Cerebellum (tissue), 4 donors: ENCODE measurements at places on chromosomes 13 and 19. TPM values are rescaled to one million over a fixed set of nuclear protein-coding genes. Genes with fewer than 3 reads are reported as not detected.

GRCh38 chr13:46051968-46052318, 603 bp downstream of the ZC3H13 start:
- no peak for DNase-seq

DNA sequence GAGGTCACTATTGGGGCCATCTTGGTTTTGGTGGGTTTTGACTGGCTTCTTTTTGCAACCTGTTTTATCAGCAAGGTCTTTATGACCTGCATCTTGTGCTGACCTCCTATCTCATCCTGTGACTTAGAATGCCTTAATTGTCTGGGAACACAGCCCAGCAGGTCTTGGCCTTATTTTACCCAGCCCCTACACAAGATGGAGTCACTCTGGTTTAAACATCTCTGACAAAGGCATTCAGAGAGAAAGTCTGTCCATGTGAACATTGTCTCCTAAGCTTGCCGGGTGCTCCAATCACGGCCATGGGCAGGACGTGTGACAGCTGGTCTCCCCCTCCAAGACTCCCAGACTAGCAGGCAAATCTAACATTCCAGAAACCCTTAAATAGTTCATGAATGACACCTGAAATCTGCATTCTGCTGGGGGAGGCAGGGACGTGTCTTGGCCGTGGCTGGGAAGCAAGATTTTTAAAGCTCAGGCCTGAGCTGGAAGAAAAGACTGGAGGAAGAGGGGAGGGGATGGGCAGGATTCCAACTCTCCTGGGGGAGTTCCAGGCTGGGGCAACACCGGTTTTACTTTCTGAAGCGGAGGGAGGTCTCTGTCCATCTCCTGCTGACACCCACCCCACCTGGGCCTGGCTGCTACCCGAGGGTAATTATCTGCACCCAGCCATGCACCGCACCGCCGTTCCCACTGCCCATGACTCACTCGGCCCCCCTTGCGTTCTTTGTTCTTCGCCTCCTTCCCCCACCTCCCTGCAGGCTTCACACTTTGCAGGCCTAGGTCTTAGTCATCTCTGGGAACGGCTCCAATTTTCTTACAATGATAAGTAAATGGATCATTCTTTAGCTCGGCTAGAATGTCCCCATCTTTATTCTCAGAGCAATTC, 11.6 kb upstream of the OR1M1 start:
- DNase-seq = no peak

- DNase-seq = no peak
These were observed 50.9 kb upstream of the TMTC4 start for GRCh38 chr13:100725472-100725871.

- no peak for DNase-seq
These were observed 2.6 kb upstream of the LRP3 start for GRCh38 chr19:33191501-33191900.

The KLK4 gene
- total RNA-seq = 1.4 TPM

- DNase-seq = no peak
These were observed 12.1 kb downstream of the HNRNPUL1 start for GRCh38 chr19:41276231-41276630.

DNA sequence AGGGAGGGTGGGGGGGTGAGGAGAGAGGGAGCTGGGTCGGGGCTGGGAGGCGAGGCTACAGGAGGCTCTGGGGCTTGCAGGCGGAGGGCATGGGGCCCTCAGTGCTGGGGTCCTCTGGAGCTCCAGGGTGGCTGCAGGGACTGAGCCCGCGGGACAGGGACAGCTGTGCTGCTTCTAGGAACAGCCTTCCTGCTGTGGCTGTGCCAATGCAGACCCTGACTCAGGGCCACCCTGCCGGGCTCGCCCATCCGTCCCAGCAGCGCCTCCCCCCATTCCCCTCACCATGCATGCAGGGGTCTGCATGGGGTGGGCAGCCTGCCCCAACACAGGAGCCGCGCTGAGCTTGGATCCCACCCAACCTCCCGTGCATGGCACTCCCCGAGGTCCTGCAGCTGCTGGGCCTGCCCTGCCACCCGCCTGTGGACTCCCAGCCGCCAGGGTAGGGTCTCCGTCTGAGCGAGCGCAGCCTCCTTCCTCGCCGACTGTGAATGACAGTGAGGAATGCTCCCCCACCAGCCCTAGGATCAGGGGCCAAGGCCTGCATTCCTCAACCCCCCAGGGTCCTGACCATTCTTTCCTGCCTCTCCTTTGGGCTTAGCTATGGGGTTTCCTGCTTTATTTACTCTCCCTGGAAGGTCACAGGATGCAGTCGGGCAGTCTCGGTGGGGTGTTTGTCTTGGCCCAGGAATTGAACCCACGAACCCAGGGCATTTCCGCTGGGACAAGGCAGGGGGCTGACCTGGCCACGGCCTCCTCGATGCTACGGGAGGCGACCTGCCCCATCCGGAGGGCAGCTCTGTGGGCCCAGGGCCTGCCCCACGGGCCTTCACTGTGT, 23.4 kb downstream of the CEBPG start:
- no peak for DNase-seq

- DNase-seq = no peak
These were observed 6.5 kb downstream of the ARHGEF18 start for GRCh38 chr19:7355151-7355820.

DNA sequence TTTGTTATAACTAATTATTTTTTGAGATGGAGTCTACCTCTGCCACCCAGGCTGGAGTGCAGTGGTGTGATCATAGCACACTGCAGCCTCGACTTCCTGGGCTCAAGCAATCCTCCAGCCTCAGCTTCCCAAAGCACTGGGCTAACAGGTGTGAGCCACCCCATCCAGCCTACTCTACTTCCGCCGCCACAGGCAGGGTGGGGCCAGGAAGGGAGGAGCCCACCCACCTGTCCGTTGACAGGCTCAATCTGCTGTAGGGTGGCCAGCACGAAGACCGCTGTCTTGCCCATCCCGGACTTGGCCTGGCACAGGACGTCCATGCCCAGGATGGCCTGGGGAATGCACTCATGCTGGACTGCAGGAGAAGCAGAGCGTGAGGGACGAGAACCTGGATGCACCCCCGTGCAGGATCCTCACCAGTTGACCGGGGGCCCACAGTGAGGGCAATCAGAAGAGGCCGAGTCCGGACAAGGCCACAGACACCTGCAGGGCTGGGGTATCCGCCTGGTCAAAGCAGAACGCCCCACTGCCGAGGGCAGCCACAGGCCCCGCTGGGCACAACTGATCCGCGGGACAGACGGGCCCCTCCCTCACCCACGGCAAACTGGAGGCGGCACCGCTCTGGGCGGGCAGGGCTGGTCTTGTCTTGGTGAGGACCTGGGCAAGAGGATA, 6.7 kb downstream of the DDX39A start:
- DNase-seq = no peak

- no peak for DNase-seq
These were observed 63.4 kb upstream of the MED4 start for GRCh38 chr13:48158290-48158689.

The C1QTNF9B gene
- total RNA-seq = not detected

The SELENOV gene
- total RNA-seq = not detected

The ZNF568 gene
- total RNA-seq = 35.1 TPM

- no peak for DNase-seq
These were observed 332.6 kb upstream of the DACH1 start for GRCh38 chr13:72199640-72200039.

DNA sequence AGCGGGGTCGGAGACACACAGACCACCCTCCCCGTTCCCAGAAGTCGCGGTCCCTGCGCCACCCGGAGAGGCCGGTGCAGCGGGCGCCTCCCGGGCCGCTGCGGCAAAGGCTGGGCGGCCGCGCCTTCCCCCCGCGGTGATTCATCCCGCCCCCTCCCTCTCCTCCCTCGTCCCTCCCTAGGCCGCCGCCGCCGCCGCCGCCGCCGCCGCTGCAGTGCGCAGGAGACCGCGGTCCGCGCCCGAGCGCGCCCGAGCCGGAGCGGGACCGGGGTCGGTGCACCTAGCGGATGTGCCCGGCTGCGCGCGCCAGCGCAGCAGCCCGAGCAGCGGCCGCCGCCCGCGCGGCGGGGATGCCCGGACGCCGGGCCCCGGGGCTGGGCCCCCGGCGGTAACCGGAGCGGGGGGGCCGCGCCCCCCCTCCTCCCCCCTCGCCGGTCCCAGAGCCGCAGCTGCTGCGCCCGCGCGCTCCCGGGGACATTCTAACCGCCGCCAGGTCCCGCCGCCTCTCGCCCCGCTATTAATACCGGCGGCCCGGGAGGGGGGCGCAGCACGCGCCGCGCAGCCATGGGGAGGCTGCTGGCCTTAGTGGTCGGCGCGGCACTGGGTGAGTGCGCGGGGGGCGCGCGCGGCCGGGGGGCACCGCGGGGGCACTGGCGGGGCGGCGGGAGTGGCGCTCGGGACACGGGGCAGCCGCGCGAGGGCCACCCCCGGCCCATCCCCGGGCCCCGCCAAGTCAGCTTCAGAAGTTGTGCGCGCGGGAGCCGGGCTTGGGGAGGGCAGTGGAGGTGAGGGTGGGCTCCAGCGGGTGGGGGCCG, at the start of gene SCN1B:
TSS of gene SCN1B (plus strand) at position 214 of the 815 bp plus-strand sequence. CDS start at position 565, 351 bp downstream.
- DNase-seq = peak; percentile 65

The CGB8 gene
- not detected for total RNA-seq

DNA sequence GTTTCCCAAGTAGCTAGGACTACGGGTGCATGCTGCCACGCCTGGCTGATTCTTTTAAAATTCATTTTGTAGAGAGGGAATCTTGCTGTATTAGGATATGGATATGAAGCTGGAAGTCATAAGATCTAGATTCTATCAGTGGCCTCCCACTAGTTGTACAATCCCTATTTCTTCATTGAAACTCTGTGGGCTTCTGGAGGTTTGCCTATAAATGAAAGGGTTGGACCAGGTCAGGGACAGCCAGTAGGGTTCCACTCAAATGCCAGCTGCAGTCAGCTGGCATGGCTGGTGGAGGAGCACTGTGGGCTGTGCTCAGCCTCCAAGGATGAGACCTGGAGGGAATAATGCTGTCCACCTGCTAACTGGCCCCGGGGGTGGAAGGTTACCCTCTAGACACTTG, 110.2 kb upstream of the GJB6 start:
- no peak for DNase-seq

- DNase-seq = no peak
These were observed 38.7 kb upstream of the ZNF536 start for GRCh38 chr19:30333291-30334065.

GRCh38 chr13:46122304-46122703, 17.5 kb upstream of the CPB2 start:
- no peak for DNase-seq

GRCh38 chr13:40060296-40061007, 405.0 kb downstream of the COG6 start:
- no peak for DNase-seq

DNA sequence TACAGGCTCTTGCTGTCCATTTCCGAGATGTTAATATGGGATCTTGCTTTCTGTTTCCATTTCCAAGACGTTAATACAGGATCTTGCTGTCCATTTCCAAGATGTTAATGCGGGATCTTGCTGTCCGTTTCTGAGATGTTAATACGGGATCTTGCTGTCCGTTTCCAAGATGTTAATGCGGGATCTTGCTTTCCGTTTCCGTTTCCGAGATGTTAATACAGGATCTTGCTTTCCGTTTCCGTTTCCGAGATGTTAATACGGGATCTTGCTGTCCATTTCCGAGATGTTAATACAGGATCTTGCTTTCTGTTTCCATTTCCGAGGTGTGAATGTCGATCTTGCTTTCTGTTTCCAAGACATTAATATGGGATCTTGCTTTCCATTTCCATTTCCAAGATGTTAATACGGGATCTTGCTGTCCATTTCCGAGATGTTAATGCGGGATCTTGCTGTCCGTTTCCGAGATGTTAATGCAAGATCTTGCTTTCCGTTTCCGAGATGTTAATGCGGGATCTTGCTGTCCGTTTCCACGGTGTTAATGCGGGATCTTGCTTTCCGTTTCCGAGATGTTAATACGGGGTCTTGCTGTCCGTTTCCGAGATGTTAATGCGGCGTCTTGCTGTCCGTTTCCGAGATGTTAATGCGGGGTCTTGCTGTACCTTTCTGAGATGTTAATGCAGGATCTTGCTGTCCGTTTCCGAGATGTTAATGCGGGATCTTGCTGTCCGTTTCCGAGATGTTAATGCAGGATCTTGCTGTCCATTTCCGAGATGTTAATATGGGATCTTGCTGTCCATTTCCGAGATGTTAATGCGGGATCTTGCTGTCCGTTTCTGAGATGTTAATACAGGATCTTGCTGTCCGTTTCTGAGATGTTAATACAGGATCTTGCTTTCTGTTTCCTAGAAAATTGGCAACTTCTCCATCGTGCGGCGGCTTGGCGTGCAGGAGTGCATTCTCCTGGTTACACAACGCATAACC, 38.3 kb downstream of the PEX11G start:
- DNase-seq = no peak

The FFAR1 gene
- total RNA-seq = not detected

DNA sequence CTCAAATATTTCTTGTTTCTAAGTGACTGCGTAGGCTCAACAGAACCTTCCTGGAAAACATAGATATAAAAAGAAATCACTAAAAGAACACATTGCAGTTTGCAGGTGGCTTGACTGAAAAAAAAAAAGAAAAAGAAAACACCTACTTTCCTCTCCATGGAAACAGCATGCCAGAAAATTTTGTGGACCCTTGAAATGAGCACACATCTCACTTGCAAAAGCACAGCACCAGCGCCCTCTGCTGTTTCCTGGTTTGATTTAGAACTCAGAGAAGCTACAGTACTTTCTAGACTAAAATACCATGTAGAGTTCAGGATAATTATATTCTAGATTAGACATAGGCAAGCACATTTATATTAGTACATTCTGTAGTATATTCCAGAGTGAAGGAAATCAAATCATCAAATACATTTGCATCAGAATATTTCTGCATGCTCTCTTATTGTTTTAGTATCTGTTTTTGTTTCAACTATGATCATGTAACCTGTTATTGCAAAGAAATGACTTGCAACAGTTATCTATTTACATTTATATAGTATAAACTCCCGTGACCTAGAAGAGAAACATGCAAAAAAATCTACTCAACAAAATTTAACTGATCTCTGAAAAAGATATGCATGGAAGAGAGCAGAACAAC, 22.3 kb upstream of the XPO4 start:
- peak; percentile 49 for DNase-seq

The ICAM1 gene
- total RNA-seq = 2.7 TPM

- no peak for DNase-seq
These were observed 626 bp upstream of the BCL3 start for GRCh38 chr19:44747739-44748425.

DNA sequence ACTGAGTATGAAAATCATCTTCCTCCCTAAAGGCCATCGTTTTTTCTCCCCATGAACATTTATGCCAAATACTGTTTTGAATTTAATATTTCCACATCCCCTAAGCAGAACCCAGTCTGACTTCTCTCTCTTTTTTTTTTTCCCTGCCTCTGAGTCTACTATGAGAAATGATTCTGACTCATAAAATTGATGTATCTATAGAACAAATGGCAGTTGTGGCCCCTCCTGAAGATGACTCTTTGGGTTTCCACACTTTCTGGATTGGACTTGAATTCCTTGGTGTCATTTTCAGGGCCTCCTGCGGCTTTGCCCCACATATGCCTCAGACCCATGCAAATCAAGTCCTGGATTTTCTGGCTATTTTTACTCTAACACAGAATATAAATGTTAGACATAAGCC, 22.7 kb upstream of the NAXD start:
- no peak for DNase-seq
